ENCODE measurements at places on chromosomes 4 and X. TPM values are rescaled to one million over a fixed set of nuclear protein-coding genes. Genes with fewer than 3 reads are reported as not detected.

The BCLAF3 gene
- 5.7 TPM for total RNA-seq

The RGN gene
- not detected for total RNA-seq

The SLC2A9 gene
- 0.76 TPM for total RNA-seq

The FAM47A gene
- total RNA-seq, result not detected

The DUSP21 gene
- total RNA-seq, result not detected

The IQCM gene
- total RNA-seq, result not detected

The MAGEB17 gene
- not detected for total RNA-seq

The PDGFC gene
- not detected for total RNA-seq

The MAML3 gene
- total RNA-seq, result 1.6 TPM

The PRRG3 gene
- not detected for total RNA-seq

The PPM1K gene
- 44.2 TPM for total RNA-seq

The NPY1R gene
- total RNA-seq, result not detected

The UGT2A3 gene
- not detected for total RNA-seq

The RRAGB gene
- 4.3 TPM for total RNA-seq

The SYN1 gene
- 0.82 TPM for total RNA-seq

The ARHGAP24 gene
- not detected for total RNA-seq
